ENCODE measurements at places on chromosomes 3 and 15.

- no peak for DNase-seq
These were observed 296.1 kb upstream of the UMPS start for GRCh38 chr3:124434176-124434575.

- no peak for DNase-seq
These were observed 11.0 kb upstream of the FBLN2 start for GRCh38 chr3:13537909-13538296.

GRCh38 chr3:56197259-56197965 is 270.9 kb downstream of the ERC2 start:
- no peak for DNase-seq

DNA sequence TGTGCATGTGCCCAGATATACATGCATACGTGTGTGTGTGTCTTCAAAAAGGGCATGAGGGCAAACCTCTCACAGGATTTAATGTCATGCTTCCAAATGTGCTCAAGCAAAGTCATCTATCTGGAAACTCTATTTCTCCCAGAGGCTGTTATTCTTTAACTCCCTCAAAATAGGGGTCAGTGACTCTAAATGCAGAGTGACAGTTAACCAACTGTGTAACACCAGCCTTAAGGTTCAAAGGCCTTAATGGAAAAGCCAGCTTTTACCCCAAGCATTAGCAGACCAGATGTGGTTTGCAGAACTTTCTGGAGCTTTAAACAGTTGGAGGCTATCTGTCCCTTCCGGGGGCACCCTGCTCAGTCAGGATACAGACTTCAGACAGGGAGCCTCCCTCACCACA is 70.4 kb upstream of the SLC7A14 start:
- DNase-seq, result no peak

DNA sequence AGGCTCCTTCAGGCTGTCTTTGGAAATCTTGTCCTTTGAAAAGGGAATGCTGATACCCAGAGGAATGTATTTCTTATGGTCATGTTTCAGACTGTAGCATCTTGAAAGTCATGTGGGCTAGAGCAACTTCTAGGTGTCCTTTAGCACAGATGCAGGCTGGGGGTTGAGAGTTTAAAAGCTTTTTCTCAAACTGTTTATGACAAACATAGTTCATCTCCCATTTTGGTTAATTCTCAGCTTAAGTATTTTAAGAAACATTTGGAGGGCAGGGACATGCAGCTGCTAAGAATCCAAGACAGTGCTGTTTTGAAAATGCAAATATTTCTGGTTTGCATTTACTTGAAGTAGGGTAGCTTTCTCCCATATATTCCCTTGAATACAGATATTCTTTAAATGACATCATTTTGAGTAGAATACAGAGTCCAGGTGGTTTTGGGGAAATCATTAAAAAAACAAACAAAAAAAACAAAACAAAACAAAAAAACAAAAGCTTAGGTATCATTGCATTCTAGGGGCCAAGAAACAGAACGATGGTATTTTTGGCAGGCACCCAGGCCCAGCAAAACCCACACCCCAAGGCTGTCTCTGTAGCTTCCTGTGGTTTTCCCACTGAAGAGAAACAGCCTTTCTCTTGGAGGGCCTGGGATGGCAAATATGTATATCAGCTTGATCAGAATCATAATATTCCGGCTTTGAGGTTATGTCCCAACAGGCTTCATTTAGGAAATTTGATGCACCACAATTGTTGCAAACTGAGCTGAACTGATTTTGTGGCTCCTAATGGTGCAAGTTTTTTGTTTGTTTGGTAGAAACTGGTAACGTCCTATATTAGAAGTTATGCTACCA is 120.0 kb downstream of the ATG7 start:
- no peak for DNase-seq

DNA sequence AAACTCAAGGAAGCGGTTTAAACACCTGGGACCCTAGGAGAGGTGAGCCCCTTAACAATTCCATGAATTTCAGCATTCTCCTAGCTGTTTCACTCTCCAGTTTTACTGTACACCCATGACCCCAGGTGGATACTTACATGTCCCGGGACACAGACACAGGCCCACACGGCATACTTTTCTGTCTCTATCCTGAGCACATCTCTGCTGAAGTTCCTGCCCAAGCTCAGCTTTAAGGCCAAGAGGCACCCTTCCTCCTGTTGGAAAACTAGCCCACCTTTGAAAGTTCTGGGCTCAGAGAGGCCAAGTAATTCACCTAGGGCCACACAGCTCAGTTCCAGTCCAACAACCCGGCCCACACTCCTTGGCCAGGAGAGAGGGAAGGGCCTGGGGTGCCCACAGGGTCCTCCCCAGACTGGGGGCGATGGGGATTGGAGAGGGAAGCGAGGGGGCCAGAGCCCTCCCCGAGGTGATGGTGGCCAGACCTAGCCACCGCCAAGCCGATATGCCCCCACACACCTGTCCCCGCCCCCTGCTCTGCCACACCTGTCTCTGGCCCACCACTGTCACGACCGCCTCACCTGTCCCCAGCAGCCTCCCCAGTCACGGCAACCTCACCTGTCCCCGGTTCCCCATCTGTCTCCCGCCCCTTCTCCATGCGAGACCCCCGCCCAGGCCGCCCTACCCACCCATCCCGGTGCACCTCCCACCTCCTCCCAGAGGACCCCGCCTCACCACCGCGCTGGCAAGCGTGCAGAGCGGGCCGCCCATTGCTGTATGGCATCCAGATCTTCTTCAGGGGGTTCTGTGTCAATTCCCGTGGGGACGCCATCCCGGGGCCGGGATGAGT is 431 bp downstream of the PFKFB4 start:
- DNase-seq, result no peak

DNA sequence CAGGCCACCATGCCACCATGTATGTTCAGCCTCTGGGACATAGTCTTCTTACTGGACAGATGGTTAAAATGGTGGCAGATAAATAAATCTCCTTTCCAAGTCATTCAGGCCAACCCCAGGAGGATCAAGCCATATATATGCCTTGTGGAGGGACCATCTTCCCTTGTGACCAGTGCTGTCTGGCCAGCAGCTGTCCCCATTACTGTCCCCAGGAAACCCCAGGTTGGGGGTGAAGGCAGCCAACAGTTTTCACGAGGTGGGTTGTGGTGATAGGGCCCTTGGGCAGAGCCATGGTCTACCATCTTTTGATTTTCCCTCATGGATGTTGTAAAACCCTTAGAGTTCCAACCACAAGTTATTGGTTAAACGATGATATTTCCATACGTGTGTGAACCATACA is 48.7 kb upstream of the PCSK6 start:
- no peak for DNase-seq

- no peak for DNase-seq
These were observed 47.4 kb upstream of the WNT7A start for GRCh38 chr3:13927295-13927694.

DNA sequence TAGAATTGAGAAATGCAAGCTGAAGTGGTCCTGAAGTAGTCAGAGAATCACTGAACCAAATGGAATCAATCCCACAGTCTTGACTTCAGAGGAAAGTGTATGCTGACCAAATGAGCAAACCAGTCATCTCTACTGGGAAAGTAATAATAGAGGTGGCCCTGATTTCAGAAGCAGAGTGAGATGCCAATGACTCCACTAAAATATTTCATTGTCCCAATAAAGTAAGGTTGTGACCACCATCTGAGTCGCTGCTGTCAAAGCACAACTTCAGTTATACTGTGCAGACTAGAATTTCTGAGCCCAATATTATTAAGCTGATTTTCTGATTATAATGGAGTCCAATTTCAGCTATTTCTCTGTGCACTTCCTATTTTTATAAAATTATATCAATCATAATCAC is 334.4 kb upstream of the THBS1 start:
- DNase-seq, result no peak

- DNase-seq, result no peak
These were observed 3.5 kb downstream of the PDE12 start for GRCh38 chr3:57559526-57559925.

DNA sequence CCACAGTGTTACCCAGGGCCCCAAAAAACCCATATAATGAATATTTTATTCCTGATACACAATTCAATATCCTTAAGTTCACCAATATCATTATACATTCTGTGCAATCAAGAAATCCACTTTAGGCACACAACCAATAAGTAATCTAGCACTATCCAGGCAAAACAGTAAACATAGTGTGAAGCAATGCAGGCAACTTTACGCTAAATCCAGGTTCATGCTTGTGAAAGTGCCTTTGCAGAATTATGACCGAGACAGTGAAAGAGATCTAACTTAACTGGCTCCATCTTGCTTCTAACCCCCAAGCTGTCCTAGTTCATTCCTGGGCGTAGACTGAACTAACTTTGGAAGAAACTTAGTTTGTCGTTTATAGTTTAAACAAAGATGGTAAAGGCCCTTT is 34.2 kb upstream of the INO80 start:
- DNase-seq, result no peak

DNA sequence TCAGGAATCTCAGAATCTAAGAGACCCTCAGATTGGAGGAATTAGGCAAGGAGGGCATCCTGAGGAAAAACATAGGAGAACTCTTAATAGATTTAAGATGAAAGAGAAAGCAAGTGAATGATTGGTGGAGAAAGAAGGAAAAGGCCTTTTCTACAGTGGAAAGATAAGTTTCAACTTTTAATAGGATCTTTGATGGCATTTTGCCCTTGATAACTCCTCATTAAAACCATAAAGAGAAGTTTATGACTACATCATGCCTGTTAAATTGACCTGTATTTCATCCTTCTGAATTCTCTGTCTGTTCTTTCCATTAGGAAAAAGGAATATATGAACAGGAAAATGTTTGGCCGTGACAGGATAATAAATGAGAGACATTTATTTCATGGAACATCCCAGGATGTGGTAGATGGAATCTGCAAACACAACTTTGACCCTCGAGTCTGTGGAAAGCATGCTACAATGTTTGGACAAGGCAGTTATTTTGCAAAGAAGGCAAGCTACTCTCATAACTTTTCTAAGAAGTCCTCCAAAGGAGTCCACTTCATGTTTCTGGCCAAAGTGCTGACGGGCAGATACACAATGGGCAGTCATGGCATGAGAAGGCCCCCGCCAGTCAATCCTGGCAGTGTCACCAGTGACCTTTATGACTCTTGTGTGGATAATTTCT is 30.1 kb downstream of the TIPARP start:
- no peak for DNase-seq

GRCh38 chr3:135895734-135896121 is 69.8 kb upstream of the PPP2R3A start:
- no peak for DNase-seq

GRCh38 chr3:161066930-161067329 is 38.2 kb downstream of the B3GALNT1 start:
- DNase-seq, result no peak

- DNase-seq, result no peak
These were observed 176.0 kb upstream of the BCHE start for GRCh38 chr3:166013073-166013679.

DNA sequence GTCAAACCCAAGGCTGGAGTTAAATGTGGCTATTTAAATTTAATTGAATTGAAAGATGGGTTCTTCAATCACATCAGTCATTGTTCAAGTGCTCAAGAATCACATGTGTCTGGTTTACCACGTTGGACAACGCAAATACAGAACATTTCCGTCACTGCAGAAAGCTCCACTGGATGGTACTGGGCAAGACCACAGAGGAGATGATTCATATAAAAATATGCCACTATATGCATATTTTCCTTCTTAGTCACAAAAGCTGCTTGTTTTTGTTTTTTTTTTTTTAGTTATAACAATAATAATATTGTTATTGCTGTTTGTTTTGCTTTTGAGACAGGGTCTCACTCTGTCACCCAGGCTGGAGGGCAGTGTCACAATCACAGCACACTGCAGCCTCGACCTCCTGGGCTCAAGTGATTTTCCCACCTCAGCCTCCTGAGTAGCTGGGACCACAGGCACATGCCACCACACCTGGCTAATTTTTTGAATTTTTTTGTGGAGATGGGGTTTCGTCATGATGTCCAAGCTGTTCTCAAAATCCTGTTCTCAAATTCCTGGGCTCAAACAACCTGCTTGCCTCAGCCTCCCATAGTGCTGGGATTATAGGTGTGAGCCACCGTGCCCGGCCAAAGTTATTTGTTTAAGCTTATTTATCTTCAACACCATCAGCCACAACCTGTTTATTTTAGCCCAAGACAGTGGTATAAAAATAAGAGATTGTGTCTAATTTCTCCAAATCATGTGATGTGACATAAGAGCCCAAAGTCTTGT is 19.4 kb downstream of the RTP3 start:
- DNase-seq, result no peak

GRCh38 chr15:62940093-62940754 is 102.3 kb upstream of the TPM1 start:
- no peak for DNase-seq

Measured in stimulated activated CD8-positive, alpha-beta memory T cell treated with anti-CD3 and anti-CD28 coated beads, Interleukin-7, amount 100 ng/mL, for 48 hours (primary cell).